Left ventricle myocardium inferior (tissue), 1 donor: ENCODE measurements at places on chromosomes 12 and 14. TPM values are rescaled to one million over a fixed set of nuclear protein-coding genes. Genes with fewer than 3 reads are reported as not detected.

DNA sequence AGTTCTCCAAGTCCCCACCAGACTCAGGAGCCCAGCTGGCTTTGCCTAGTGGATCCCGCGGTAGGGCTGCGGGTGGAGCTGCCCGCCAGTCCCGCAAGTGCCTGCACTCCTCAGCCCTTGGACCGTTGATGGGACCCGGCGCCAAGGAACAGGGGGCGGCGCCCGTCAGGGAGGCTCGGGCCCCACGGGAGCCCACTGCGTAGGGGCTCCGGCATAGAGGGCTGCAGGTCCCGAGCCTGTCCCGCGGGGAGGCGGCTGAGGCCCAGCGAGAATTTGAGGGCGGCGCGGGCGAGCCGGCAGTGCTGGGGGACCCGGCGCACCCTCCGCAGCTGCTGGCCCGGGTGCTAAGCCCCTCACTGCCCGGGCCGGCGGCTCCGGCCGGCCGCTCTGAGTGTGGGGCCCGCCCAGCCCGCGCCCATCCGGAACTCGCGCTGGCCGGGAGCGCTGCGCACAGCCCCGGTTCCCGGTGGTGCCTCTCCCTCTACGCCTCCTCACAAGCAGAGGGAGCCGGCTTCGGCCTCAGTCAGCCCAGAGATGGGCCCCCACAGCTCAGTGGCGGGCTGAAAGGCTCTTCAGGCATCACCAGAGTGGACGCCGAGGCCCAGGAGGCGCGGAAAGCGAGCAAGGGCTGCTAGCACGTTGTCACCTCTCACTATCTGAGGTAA lies 452.4 kb upstream of the LRFN5 start:
- no peaks in the 10 kb centered on the region for H3K27me3 ChIP-seq
- no peaks in the 10 kb centered on the region for H3K4me1 ChIP-seq
- H3K36me3 ChIP-seq = no peaks in the 10 kb centered on the region
- no peak overlapping the region for H3K27ac ChIP-seq
- no peak overlapping the region for H3K4me3 ChIP-seq

DNA sequence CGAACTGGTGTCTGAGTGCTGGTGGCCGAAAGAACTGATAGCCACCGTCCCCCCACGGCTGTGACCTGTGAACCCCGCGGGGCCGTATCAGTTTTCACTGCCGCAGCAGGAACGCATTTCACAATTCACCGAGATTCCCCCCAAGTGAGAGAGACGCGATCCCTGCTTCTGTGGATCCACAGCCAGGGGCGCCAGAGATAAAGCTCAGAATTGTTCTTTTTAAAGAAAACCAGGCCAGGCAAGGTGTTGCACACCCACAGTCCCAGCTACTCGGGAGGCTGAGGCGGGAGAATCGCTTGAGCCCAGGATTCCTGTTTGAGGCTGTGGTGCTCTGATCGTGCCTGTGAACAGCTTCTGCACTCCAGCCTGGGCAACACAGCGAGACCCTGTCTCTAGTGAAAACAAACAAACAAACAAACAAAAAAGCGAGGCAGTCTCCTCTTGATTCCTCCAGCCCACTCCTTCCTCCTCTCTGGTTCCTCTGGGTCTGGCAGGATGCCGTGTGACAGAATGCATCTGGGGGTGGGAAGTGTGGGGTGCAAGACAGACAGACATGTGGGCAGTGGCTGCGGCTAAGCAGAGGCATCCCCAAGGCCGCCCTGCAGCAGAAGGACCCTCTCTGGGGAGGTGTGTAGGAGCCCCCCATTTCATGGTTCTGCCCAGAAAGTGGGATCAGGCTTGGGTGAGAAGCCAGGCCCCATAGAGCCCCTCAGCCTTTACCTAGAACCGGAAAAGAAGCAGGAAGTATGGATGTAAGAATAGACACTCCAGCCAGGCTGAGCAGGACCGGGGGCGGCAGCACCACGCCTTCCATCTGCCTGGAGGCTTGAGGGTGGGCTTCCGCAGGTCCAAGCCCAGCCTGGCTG lies 39.2 kb upstream of the PPP1R13B start:
- H3K4me1 ChIP-seq = peaks cover 34% of the 10 kb centered on the region
- H3K27me3 ChIP-seq = no peaks in the 10 kb centered on the region
- no peak for DNase-seq
- H3K36me3 ChIP-seq = no peaks in the 10 kb centered on the region

DNA sequence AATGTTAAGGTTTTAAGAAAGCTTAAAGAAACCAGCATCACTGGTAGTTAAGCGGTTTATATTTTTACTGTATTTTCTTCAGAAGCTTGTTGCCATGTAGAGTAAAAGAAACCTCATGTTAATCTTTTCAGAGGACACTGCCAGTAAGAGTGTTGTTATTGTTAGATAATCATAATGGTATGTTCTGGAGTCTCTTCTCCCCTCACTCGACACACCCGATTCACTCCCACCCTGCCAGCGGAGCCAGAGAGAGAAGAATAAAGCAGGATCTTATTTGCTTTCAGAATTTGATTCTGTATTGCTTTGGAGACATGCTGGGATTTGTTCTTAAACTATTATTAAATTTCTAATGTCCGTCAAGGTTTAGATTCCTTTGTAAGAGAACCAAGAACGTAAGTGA lies 113.7 kb downstream of the SAMD4A start:
- H3K27ac ChIP-seq = peak overlapping the region; percentile 94
- peaks cover 97% of the 10 kb centered on the region for H3K4me1 ChIP-seq
- H3K4me3 ChIP-seq = no peak overlapping the region
- H3K36me3 ChIP-seq = no peaks in the 10 kb centered on the region
- DNase-seq = no peak

- H3K27me3 ChIP-seq = peaks cover 84% of the 10 kb centered on the region
- no peak overlapping the region for H3K27ac ChIP-seq
- DNase-seq = no peak
- H3K4me1 ChIP-seq = no peaks in the 10 kb centered on the region
Observed at GRCh38 chr12:130448044-130448821, 110.5 kb downstream of the PIWIL1 start.

DNA sequence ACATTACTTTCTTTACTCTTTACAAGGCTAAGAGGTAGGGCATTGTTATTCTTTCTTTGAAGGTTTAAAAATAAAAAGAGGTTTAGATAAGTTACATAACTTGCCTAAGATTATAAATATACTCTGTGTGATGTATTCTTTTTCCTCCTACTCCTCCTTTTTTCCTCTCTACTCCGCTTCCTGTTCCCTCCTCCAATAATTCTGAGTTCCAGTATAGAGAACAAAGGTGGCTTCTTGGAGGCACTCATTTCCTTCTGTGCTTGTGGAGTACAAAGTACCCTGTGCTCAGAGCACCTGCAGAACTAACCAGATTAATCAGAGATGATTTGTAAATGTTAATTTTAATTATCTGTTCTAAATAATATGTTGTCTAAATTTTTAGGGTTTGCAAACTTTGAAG lies 11.3 kb downstream of the LRRC9 start:
- no peak overlapping the region for H3K4me3 ChIP-seq
- no peaks in the 10 kb centered on the region for H3K36me3 ChIP-seq
- no peaks in the 10 kb centered on the region for H3K4me1 ChIP-seq
- H3K27ac ChIP-seq = no peak overlapping the region
- H3K27me3 ChIP-seq = peaks cover 10% of the 10 kb centered on the region

DNA sequence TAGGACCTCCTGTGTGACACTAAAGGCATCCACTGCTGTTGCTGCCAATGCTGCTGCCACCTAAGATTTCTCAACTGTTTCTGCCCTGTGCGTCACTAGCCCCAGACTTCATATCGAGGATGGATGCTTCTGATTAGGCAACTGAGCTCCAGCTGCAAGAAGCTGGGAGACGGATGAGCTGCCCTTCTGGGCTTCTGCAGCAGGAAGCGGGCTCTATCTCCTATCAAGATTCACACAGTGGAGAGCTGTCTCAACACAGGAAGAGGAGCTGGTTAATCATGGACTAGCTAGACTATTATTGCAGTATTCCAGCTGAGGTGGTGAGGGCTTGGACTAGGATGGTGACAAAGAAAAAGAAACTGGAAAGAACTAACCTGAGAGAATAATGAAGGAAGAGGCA lies 59.2 kb upstream of the PELI2 start:
- peaks cover 19% of the 10 kb centered on the region for H3K27me3 ChIP-seq
- H3K4me1 ChIP-seq = no peaks in the 10 kb centered on the region
- H3K4me3 ChIP-seq = no peak overlapping the region
- H3K27ac ChIP-seq = no peak overlapping the region

DNA sequence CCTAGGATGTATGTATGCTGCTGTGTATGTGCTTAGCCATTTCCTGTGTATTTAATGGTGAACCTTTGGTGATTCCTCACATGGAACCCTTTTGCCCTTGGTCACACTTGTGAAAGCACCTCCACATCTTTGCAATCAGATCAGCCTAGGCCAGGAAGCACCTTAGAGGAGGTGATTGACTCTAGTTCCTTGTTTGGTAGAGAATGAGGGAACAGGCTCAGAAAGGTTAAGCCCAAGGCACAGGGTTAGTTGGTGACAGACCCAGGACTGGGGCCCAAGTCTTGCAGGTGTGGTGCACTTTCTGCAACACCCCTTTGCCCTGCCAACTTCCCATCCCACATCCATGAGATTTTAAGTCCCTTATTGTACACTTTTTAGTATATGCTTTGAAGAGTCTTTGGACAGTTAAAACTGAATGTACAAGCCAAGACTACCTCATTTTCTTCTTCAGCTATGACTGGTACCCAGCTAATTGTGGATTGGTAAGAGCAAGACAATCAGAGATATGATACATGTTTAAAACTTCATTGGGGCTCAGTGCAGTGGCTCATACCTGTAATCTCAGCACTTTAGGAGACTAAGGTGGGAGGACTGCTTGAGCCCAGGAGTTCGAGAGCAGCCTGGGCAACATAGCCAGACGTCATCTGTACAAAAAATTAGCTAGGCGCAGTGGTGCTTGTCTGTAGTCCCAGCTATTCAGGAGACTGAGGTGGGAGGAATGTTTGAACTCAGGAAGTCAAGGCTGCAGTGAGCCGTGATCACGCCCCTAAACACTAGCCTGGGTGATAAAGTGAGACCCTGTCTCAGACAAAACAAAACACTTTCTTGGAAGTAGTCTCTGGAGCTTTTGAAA lies 71.1 kb downstream of the RASSF3 start:
- peaks cover 18% of the 10 kb centered on the region for H3K36me3 ChIP-seq
- H3K4me1 ChIP-seq = peaks cover 82% of the 10 kb centered on the region

- no peak overlapping the region for H3K27ac ChIP-seq
- no peak overlapping the region for H3K4me3 ChIP-seq
- H3K27me3 ChIP-seq = peaks cover 6% of the 10 kb centered on the region
Observed at GRCh38 chr12:5272018-5272785, 159.7 kb upstream of the NTF3 start.

DNA sequence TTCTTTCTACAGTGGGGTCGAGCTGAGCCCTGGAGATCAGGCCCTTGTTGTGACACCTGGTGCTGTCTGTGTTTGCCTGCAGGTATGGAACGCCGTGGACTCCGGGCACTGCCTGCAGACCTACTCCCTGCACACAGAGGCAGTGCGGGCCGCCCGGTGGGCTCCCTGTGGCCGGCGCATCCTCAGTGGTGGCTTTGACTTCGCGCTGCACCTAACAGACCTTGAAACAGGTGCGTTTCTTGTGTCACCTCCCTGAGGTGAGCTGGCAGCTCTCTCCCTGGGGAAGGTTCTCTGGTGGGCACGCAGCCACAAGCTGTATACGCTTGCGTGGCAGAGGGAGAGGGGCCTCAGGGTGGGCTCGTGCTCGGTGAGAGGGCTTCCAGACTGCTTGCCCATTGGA lies 119.3 kb downstream of the BEGAIN start:
- no peak overlapping the region for H3K4me3 ChIP-seq
- H3K36me3 ChIP-seq = peaks cover 24% of the 10 kb centered on the region
- DNase-seq = no peak
- H3K27ac ChIP-seq = no peak overlapping the region
- H3K4me1 ChIP-seq = no peaks in the 10 kb centered on the region

DNA sequence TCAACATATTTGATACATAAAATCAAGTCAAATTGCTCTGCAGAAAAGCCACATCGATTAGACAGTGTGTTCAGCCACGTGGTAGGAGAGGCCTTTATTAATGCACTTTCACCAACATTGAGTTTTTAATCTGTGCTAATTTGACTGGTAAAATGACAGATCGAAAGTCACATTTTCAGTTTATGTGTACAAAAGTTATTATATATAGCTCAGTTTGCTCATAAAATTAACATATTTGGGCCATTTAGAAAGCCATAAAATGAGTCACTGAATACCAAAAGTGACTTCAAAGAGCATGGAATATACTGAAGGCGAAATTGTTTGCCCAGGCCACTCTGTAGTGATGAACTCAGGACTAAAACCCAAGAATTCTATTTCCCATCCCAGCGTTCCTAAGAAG lies 26.0 kb downstream of the C12orf42 start:
- no peak for DNase-seq
- no peak overlapping the region for H3K27ac ChIP-seq
- no peaks in the 10 kb centered on the region for H3K4me1 ChIP-seq
- H3K27me3 ChIP-seq = no peaks in the 10 kb centered on the region
- H3K4me3 ChIP-seq = no peak overlapping the region
- H3K36me3 ChIP-seq = no peaks in the 10 kb centered on the region

DNA sequence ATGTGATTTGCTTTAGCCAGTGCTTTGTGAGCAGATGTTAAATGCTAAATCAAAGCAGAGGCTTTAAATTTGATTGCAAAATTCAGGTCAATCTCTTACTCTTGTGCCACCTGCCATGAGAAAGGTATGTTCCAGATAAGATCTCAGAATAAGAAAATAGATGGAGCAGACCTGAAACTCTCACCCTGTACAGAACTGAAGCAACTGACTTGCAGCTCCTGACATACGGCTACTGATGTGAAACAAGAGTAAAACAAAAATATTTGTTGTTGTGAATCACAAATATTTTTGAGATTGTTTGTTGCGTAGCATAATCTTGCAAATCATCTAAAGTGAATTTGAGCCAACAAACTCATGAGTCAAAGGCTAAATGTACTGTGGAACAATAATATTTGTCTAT lies 3.5 kb upstream of the OSBPL8 start:
- H3K27ac ChIP-seq = no peak overlapping the region
- no peak for DNase-seq
- peaks cover 14% of the 10 kb centered on the region for H3K4me1 ChIP-seq
- H3K4me3 ChIP-seq = no peak overlapping the region
- H3K36me3 ChIP-seq = no peaks in the 10 kb centered on the region
- no peaks in the 10 kb centered on the region for H3K27me3 ChIP-seq

DNA sequence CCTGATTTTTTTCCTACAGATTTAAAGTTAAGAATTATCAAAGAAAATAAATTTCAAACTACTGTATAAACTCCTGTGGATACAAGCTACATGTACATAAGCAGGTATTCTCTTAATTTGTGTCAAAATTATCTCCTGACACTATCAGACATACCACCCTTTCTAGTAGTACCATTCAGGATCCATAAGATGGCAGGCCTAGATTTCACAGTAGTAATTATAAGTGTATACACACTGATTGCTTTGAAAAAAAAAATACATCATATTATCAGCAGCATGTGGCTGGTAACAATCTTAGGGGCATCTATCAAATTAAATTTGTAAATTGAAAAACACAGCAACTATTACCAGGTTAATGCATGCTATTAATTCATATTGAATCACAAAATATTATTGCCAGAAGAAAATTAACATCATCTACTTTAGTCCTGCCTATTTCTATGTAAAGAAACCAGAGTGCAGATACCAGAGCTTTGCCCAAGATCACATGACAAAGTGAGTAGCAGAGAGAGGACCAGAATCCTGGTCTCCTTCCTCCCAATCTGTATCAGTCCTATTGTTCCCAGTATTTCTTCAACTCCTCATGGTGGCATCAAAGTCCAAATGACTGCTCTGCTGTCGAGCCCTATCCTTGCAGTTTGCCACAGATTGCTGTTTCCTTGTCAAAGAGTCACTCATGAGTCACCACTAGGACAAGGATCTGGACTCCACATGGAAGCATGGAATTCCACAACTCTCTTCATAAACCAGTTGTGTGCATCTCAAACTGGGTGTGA lies 27.7 kb upstream of the CALM1 start:
- no peaks in the 10 kb centered on the region for H3K4me1 ChIP-seq
- no peaks in the 10 kb centered on the region for H3K27me3 ChIP-seq
- H3K4me3 ChIP-seq = no peak overlapping the region
- DNase-seq = no peak

The ST8SIA1 gene
- 2.1 TPM for total RNA-seq

The MIP gene
- not detected for total RNA-seq
